Natural killer cell (primary cell): ENCODE measurements at places on chromosomes 7 and 10. TPM values are rescaled to one million over a fixed set of nuclear protein-coding genes. Genes with fewer than 3 reads are reported as not detected.

Gene MEST
- total RNA-seq = 2.2 TPM

DNA sequence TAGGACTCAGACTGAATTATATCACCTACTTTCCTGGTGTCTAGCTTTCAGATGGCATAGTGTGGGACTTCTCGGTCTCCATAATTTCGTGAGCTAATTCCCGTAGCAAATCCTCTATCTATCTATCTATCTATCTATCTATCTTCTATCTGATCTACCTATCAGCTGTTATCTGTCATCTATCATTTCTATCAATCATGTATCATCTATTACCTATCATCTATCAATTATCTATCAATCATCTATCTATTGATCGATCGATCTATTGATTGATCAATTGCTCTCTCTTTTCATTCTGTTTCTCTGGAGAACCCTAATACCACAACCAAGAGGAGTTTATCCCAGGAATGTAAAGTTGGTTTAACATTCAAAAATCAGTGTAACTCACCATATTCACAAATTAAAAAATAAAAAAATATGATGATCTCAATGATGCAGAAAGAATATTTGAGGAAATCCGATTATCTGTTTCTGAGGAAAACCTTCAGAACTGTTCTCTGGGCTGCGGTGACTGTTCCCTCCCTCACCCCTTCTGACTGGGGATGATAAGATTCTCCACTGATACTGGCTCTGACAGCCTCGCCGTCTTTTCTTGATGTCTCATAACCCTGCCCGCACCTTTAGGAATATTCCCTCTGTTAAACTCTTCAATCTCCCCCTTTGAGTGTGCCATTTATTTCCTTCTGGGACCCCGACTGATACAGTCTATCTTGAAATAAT, 147.7 kb downstream of the ACTR3B start:
- no peaks in the 10 kb centered on the region for H3K36me3 ChIP-seq
- no peak for DNase-seq
- no peaks in the 10 kb centered on the region for H3K4me1 ChIP-seq
- H3K4me3 ChIP-seq = no peak overlapping the region

- DNase-seq = no peak
- no peaks in the 10 kb centered on the region for H3K36me3 ChIP-seq
- H3K27me3 ChIP-seq = no peaks in the 10 kb centered on the region
- no peak overlapping the region for H3K4me3 ChIP-seq
These were observed 72.5 kb upstream of the FZD1 start for GRCh38 chr7:91191771-91192170.

Gene LRRN3
- 0.27 TPM for total RNA-seq

GRCh38 chr10:4765428-4765827, 60.6 kb upstream of the AKR1E2 start:
- no peak overlapping the region for H3K4me3 ChIP-seq
- no peak for DNase-seq
- no peaks in the 10 kb centered on the region for H3K27me3 ChIP-seq
- no peaks in the 10 kb centered on the region for H3K4me1 ChIP-seq
- no peak overlapping the region for H3K27ac ChIP-seq

DNA sequence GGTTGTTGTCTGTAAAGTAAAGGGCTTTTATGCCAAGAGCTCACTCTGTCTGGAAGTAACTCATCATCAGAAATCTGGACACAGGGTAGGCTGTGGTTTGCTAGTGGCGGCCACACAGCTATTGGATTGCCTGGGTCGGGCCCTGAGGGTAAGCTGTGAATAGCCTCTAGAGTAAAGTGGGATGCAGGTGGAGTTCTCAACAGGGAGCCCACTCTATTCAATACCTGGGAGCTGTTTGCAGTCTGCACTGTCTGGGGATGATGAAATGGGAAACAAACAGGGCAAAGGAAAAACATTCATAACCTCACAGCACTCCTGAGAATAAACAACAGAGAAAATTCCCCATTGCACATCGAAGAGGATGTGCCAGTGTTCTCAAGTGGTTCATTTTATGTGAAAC, 582.6 kb downstream of the CALN1 start:
- H3K27me3 ChIP-seq = no peaks in the 10 kb centered on the region
- H3K27ac ChIP-seq = no peak overlapping the region
- no peak overlapping the region for H3K4me3 ChIP-seq
- H3K4me1 ChIP-seq = no peaks in the 10 kb centered on the region
- H3K36me3 ChIP-seq = no peaks in the 10 kb centered on the region

GRCh38 chr7:97685952-97686351, 45.9 kb upstream of the TAC1 start:
- no peaks in the 10 kb centered on the region for H3K36me3 ChIP-seq
- H3K4me3 ChIP-seq = no peak overlapping the region
- DNase-seq = no peak

Gene MALRD1
- not detected for total RNA-seq

GRCh38 chr7:13633857-13634256, 355.6 kb downstream of the ETV1 start:
- H3K27ac ChIP-seq = no peak overlapping the region
- H3K4me1 ChIP-seq = no peaks in the 10 kb centered on the region
- DNase-seq = no peak
- H3K4me3 ChIP-seq = no peak overlapping the region
- no peaks in the 10 kb centered on the region for H3K27me3 ChIP-seq
- no peaks in the 10 kb centered on the region for H3K36me3 ChIP-seq

Gene NFE2L3
- 1.00 TPM for total RNA-seq

- H3K27ac ChIP-seq = no peak overlapping the region
- H3K4me1 ChIP-seq = no peaks in the 10 kb centered on the region
- no peaks in the 10 kb centered on the region for H3K27me3 ChIP-seq
- H3K36me3 ChIP-seq = no peaks in the 10 kb centered on the region
These were observed 56.8 kb downstream of the TPST1 start for GRCh38 chr7:66261941-66262340.

GRCh38 chr10:8084799-8085198, 30.3 kb downstream of the GATA3 start:
- no peak for DNase-seq
- no peaks in the 10 kb centered on the region for H3K27me3 ChIP-seq
- H3K36me3 ChIP-seq = peaks cover 3% of the 10 kb centered on the region
- peaks cover 28% of the 10 kb centered on the region for H3K4me1 ChIP-seq
- H3K27ac ChIP-seq = no peak overlapping the region
